ENCODE measurements at places on chromosomes 5 and 9. TPM values are rescaled to one million over a fixed set of nuclear protein-coding genes. Genes with fewer than 3 reads are reported as not detected.

Gene WDR41
- 104 TPM for total RNA-seq

DNA sequence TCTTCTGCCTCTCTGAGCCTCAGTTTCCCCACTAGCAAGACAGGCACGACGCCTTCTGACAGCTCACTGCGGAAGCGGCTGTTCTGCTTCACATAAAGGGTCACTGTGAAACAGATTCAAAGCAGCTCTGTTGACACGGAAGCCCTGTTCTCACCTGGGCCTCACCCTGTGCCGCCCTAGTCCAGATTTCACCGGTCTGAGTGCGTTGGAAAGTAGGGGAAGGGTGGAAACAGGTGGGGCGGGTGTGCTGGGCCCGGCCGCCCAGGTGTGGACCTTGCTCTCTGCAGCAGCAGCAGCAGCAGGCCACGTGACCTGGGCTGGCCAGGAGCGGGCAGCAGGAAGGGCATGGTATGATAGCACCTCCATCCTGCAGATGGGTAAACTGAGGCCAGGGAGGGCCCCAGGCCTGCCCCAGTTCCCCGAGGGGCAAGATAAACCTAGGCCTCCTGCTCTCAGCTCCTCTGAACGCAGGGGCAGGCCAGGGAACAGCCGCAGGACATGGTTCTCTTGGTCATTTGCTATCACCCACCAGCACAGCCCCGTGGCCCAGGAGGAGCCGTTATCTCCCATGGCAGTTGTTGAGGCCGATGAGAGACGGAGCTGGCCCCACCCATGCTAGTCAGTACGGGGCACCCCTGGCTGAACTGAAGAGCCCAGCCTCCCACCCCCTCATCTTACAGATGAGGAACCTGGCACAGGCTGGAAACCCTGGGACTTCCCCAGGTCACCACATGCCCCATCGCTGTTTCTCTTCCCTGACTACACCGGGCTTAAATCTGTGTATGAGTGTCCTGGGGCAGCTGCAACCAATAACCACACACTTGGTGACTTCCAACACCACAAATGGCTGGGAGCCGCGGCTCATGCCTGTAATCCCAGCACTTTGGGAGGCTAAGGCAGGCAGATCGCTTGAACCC lies 12.1 kb downstream of the PTGES2 start:
- no peak for DNase-seq

Gene BDP1
- total RNA-seq: 23.1 TPM

- peak; percentile 56 for DNase-seq
These were observed 7.9 kb downstream of the GABRP start for GRCh38 chr5:170791325-170791954.

Gene ARID3C
- not detected for total RNA-seq

Gene LAMC3
- under 0.01 TPM for total RNA-seq

Gene MUSK
- total RNA-seq: under 0.01 TPM

GRCh38 chr5:142277796-142278195 lies 47.0 kb downstream of the SPRY4 start:
- DNase-seq: no peak

GRCh38 chr5:148003226-148003625 lies 60.6 kb upstream of the SPINK5 start:
- no peak for DNase-seq

Gene FGFR4
- total RNA-seq: 0.90 TPM

Gene SUSD3
- 0.54 TPM for total RNA-seq

DNA sequence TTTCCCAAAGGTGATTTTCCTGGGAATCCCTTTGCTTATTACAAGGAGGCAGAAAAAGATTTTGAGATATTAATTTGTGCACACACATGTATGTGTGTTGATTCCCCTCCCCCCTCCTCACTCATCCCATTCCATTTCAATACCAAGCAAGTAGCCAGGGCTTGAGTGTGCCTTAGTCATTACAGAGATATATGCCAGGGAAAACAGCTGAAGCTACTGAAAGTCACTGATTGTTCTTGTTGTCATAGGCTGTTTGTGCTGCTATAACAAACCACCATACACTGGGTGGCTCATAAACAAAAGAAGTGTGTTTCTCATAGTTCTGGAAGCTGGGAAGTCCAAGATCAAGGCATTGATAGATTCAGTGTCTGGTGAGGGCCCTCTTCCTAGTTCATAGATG lies 158.6 kb downstream of the BAAT start:
- DNase-seq: no peak

- no peak for DNase-seq
These were observed 14.4 kb upstream of the ZNF782 start for GRCh38 chr9:96868709-96869108.

GRCh38 chr5:180959661-180960060 lies 29.0 kb upstream of the BTNL3 start:
- no peak for DNase-seq

- DNase-seq: no peak
These were observed 649 bp upstream of the GLE1 start for GRCh38 chr9:128503870-128504269.

DNA sequence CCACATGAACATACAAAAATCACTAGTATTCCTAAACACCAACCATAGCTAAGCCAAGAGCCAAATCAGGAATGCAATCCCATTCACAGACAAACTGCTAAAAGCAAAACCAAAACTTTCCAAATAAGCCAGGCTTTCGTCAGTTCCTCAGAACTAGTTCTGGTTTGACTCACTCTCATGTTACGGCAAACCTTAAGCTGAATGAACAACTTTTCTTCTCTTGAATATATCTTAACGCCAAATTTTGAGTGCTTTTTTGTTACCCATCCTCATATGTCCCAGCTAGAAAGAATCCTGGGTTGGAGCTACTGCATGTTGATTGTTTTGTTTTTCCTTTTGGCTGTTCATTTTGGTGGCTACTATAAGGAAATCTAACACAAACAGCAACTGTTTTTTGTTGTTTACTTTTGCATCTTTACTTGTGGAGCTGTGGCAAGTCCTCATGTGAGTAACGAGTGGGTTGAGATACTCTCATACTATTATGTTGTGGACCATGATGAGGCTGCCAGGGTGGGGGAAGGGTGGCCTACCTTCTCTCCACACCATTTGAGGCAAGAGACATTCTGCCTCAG lies at the start of gene PDCD1LG2:
Gene PDCD1LG2, plus strand, starts transcription at position 172 of the 572 bp plus-strand sequence. CDS start 12,016 bp downstream, outside the sequence.
- peak; percentile 84 for DNase-seq

GRCh38 chr5:42952578-42952974 lies 87.5 kb downstream of the ANXA2R start:
- DNase-seq: no peak

- no peak for DNase-seq
These were observed 11.1 kb downstream of the TRIM14 start for GRCh38 chr9:98107926-98108325.

DNA sequence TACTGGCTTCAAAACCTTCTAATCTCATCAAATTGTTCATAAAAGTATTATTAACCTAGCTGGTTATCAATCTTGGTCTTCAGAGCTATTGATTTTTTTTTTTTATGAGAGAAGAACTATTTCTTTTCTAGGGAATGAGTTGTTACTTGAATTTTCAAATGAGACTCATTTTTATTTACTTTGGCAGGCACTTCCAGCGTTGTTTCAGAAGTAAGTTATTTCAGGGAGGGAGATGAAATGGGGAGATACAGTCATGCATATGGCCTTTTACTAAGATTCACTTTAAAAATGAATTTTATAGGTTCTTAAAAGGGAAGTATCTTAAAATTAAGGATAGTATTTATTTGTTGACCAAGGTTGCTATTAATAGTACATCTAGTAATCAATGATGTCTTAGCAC lies 129.6 kb downstream of the IZUMO3 start:
- DNase-seq: no peak

Gene DIRAS2
- total RNA-seq: not detected

GRCh38 chr5:169637549-169638121 lies 560 bp downstream of the DOCK2 start:
- no peak for DNase-seq

Gene PCDHA1
- total RNA-seq: not detected

All from IMR-90 (cell line).